ENCODE measurements at places on chromosomes 12 and 14. TPM values are rescaled to one million over a fixed set of nuclear protein-coding genes. Genes with fewer than 3 reads are reported as not detected.
A peak's percentile ranks its signal among the peaks of the same experiment; 100 is the strongest.

Gene CORO1C
- total RNA-seq, result 59.6 TPM

Gene HPD
- total RNA-seq, result 1.3 TPM

Gene CCDC197
- 1.2 TPM for total RNA-seq

GRCh38 chr12:24852420-24852819 lies 96.5 kb downstream of the BCAT1 start:
- no peak for DNase-seq

- DNase-seq, result no peak
Observed at GRCh38 chr12:14327711-14328110, 37.8 kb upstream of the ATF7IP start.

- DNase-seq, result no peak
Observed at GRCh38 chr12:132305991-132306884, 23.2 kb downstream of the GALNT9 start.

DNA sequence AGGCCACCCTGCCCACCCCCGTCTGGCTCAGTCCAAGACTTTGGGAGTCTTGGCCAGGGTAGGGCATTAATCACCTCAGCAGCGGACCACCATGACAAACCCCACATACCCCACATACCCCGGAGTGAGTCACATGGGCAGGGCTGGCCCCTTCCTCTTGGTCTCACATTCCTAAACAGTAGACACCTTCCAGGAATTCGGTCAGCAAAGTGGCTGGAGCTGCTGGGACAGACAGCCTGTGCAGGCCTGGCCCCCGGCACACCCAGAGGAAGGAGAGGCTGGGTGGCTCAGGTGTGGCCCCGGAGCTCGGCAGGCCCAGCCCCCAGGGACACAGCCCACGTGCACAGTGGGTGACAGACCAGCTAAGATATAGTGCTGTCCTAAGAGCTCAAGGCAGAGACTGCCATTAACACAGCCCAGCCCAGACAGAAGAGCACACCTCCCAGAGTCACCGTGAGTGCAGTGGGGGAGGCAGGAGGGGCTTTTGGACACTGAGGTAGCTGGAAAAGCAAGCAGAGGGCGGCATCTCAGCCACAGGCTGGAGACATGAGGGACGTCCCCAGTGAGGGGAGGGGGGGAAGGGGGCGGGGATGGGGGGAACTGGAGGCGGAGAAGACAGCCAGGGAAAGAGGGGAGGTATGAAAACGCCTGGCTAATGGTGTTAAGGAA lies 24.0 kb downstream of the CCDC85C start:
- no peak for DNase-seq

DNA sequence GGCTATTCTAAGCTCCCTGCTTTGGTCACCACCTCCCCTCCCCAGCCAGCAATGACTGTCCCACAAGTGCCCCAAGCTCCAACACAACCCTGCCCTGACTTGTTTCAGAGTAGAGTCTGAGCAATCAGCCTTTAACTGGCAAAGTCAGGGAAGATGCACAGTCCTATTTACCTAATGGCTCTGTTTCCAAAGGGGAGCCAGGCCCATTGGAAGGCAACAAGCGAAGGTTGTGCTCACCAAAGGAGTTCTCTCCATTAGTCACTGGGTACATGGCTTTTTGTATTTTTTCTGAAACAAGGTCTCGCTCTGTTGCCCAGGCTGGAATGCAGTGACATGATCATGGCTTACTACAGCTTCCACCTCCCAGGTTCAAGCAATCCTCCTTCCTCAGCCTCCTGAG lies 267.1 kb upstream of the CRY1 start:
- no peak for DNase-seq

Gene ACOT6
- not detected for total RNA-seq

Gene RHEBL1
- total RNA-seq, result not detected

Gene POTEM
- total RNA-seq, result not detected

Gene RCOR1
- 11.0 TPM for total RNA-seq

- DNase-seq, result no peak
Observed at GRCh38 chr12:19659086-19659485, 219.8 kb downstream of the AEBP2 start.

GRCh38 chr12:80777587-80777986 lies 60.9 kb downstream of the MYF5 start:
- DNase-seq, result no peak

DNA sequence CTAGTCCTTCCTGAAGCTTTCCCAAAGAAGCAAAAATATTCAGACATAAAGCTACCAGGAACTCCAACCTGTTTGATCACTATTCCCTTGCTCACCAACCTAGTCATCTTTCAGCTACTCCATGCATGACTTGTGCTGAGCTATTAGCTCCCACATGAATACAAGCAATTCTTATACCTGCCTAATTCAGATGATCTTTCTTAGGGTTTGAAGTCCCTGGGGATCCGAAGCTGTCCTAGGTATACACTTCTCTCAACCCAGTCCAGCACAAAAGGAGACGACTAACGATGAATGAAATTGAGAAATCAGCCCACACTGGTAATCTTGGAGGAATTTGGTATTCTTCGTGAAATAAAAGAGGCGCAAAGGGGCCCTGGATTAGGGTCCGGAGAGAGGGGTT lies 631 bp upstream of the PTGR2 start:
- no peak for DNase-seq

DNA sequence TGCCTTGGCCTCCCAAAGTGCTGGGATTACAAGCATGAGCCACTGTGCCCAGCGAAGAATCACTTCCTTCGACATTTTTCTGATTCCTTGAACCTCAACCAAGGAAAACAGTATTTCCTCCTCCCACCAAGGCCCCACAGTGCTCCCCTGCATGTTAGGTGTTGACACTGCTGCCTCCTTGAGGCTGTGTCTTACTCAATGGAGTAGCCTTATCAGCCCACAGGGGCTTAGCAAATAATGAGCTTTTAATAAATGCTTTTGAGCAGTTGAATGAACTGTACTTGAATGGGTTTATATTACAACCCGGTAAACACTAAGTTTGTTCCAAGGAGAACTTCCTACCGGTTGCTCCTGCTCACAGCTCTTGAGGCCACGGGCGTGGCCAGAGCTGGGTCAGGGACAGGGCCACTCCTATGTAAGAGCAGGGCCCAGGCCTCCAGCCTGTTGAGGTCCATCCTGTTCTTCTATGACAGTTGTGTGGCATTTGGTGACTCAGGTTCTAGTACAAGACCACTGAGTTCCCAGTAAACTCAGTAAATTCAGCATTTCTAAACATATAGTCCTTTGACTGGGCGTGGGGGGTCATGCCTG lies 36.8 kb upstream of the TUBA1A start:
- no peak for DNase-seq

Gene KRT74
- 0.14 TPM for total RNA-seq

GRCh38 chr12:13061377-13061776 lies 17.2 kb downstream of the FAM234B start:
- no peak for DNase-seq

DNA sequence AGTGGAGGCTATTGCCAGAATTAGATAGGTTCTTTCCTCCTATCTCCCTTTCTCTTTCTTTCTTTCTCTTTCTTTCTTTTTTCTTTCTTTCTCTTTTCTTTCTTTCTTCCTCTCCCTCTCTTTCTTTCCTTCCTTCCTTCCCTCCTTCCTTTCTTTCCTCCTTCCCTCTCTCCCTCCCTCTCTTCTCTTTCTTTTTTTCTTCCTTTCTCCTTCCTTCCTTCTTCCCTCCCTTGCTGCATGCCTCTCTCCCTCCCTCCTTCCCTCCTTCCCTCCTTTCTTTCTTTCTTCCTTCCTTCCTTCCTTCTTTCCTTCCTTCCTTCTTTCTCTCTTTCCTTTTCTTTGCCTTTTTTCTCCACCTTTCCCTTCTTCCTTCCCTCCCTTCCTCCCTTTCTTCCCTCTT lies 16.4 kb upstream of the MDGA2 start:
- no peak for DNase-seq

Gene KLRC1
- not detected for total RNA-seq

Gene WDHD1
- total RNA-seq, result 1.3 TPM

Gene PLEKHG3
- 16.5 TPM for total RNA-seq

Gene AP4S1
- total RNA-seq, result 8.1 TPM

Gene GNB3
- total RNA-seq, result 7.5 TPM

GRCh38 chr12:11829764-11830194 lies 180.3 kb downstream of the ETV6 start:
- DNase-seq, result no peak

DNA sequence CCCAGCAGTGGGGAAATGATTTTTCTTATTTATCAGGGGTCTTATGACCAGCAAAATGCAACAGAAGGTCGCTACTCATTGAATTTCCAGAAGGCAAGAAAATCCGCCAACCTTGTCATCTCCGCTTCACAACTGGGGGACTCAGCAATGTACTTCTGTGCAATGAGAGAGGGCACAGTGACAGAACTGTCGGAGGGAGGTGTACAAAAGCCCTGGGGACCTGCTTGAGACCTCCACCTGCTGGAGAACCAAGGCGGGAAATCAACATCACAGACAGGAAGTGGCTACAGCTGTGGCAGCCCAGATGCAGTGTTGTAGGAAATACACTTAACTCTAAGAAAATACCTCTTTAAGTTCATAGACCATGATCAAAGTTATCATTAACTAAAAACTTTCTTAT lies 250.9 kb upstream of the OR4E1 start:
- DNase-seq, result no peak

DNA sequence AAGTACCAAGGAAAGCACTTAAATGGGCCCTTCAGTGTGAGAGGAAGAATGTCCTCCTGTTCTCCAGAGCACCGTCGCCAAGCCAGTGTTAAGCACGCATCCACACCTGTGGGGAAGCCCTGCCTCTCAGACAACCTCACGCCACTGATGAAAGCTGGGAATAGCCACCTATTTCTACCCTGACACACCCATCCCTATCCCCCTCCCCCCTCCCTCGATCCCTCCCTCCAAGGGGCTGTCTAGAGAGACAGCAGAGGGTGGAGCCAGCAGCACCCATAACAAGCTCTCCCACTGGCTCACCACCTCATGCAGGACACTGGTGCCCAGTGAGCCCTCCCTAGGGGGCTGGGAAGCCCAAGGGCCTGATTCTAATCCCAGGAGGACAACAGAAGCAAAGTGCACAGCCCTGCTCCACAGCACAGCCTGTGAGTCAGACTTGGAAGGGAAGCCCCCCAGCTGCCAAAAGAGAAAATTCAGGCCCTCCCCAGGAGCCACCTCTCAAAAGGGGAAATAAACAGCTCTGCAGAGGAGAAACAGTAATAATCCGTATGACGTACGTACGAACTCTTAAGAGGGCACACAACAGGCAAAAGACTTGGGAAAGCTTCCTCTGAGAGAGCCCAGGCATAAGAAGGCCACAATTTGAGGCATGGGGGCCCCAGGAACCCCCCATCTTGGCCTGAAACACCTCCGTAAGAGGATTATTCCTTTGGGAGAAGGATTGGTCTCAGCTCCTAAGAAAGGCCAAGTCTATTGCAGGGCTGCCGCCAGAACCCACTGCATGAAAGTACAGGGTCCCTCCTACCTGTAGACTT lies 7.8 kb downstream of the PITPNM2 start:
- DNase-seq, result no peak

DNA sequence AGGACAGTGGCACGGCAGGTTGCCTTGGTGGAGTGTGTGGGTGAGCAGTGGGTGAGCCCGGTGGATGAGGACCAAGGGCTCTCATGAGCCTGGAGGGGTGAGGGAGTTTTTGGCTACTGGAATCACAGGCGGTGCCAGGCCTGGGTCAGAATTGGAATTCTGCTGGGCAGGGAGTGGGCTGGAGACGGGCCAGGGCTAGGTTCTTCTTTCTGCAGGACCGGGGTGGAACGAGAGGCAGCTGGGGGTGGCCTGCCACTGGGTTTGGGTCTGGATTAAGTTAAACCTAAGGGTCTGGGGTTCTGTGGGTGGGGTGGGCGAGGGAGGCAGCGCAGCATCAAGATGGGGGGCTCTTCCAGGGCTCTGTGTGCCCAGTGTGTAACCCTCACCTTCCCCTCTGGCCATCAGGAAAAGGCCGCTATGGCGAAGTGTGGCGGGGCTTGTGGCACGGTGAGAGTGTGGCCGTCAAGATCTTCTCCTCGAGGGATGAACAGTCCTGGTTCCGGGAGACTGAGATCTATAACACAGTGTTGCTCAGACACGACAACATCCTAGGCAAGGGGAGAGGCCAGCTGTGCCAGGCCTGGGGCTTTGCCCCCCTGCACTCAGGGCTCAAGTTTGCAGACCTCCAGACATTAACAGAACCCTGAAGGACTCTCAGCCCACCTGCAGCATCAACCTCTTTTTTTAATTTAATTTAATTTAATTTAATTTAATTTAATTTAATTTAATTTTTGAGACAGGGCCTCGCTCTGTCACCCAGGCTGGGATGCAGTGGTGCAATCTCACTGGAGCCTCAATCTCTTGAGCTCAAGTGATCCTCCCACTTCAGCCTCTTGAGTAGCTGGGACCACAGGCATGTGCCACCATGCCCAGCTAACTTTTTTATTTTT lies 7.0 kb downstream of the ACVRL1 start:
- DNase-seq, result peak; percentile 55

Gene SIX4
- total RNA-seq, result 1.5 TPM

Gene GPR33
- not detected for total RNA-seq

GRCh38 chr14:75636100-75636692 lies 24.5 kb downstream of the ERG28 start:
- no peak for DNase-seq

- no peak for DNase-seq
Observed at GRCh38 chr14:67928375-67928774, 108.8 kb downstream of the RAD51B start.

DNA sequence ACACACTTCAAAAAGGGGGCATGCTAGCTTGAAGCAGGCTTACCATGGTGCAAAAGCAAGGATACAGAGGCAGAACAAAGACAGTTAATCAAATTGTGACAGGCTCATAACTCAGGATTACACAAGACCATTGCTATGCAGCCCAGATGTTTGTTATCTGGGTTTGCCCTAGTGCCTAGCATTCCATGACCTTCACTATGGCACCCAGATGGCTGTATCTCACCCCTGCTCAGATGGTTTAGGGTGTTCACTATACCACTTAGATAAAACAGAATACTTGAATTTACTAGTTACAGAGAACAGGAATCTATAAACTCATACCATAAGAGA lies 56.2 kb downstream of the SDR9C7 start:
- no peak for DNase-seq

DNA sequence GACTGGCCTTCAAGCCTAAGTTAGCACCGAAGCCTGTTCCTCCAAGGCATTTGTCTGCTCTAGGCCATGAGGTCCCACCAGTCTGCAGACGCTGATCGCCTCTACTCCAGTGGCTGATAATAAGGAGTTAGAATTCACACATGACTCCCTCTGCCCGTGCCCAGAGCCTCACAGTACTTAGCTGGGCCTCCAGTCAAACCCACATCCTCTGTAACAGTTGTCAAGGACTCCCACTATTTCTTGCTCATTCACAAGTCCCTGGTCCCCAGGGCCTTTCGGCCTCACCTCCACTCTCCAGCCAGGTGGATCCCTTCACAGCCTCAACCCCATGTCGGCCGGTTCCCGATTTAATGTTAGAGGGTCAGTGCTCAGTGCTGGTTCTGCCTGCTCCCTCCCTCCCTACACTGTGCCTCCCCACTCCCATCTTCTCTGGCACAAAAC lies 6.3 kb upstream of the KRT5 start:
- DNase-seq, result no peak

Gene NKX2-1
- not detected for total RNA-seq

Gene ESPL1
- 0.36 TPM for total RNA-seq

GRCh38 chr14:75995372-75996041 lies 9.9 kb downstream of the IFT43 start:
- DNase-seq, result peak; percentile 62

Gene PIANP
- 0.41 TPM for total RNA-seq

GRCh38 chr14:104420990-104421389 lies 158.6 kb upstream of the C14orf180 start:
- DNase-seq, result no peak

Gene PTPRO
- 0.82 TPM for total RNA-seq

All from left ventricle myocardium inferior (tissue), 1 donor.